ENCODE measurements at places on chromosomes 7 and 10. TPM values are rescaled to one million over a fixed set of nuclear protein-coding genes. Genes with fewer than 3 reads are reported as not detected.

Gene PPA1
- 95.6 TPM for polyA plus RNA-seq

Gene PRSS2
- polyA plus RNA-seq: not detected

Gene GIMAP4
- 27.2 TPM for polyA plus RNA-seq

Gene STEAP2
- 5.0 TPM for polyA plus RNA-seq

Gene CDK14
- 23.8 TPM for polyA plus RNA-seq

Gene PANK1
- polyA plus RNA-seq: 16.2 TPM

Gene PLAC9
- 62.4 TPM for polyA plus RNA-seq

Gene CLEC5A
- 0.16 TPM for polyA plus RNA-seq

Gene SPDYE9
- 0.44 TPM for polyA plus RNA-seq

Gene POLD2
- polyA plus RNA-seq: 75.2 TPM

Gene HOXA2
- 10.0 TPM for polyA plus RNA-seq

Gene POM121L12
- not detected for polyA plus RNA-seq

Gene TOMM7
- 675 TPM for polyA plus RNA-seq

Gene GPR37
- 10.6 TPM for polyA plus RNA-seq

Gene EVX1
- polyA plus RNA-seq: not detected

Gene OR2A42
- not detected for polyA plus RNA-seq

Gene CRPPA
- not detected for polyA plus RNA-seq

Gene EPHA1
- polyA plus RNA-seq: 1.5 TPM

Gene SDK1
- 2.8 TPM for polyA plus RNA-seq

Gene CYREN
- 28.8 TPM for polyA plus RNA-seq

Gene CRYGN
- 0.18 TPM for polyA plus RNA-seq

Gene CYP3A7
- 9.4 TPM for polyA plus RNA-seq

Gene RAPGEF5
- polyA plus RNA-seq: 17.0 TPM

Gene CALML3
- polyA plus RNA-seq: 0.21 TPM

Gene GCK
- polyA plus RNA-seq: 2.2 TPM

Gene MALRD1
- 0.58 TPM for polyA plus RNA-seq

Gene HOXA11
- 1.8 TPM for polyA plus RNA-seq

Gene CALML5
- polyA plus RNA-seq: not detected

Gene SLC12A9
- 25.4 TPM for polyA plus RNA-seq

Gene WNT8B
- polyA plus RNA-seq: 0.15 TPM

Gene ERVW-1
- 0.39 TPM for polyA plus RNA-seq

Gene ZNF746
- polyA plus RNA-seq: 8.4 TPM

Gene OR2A12
- polyA plus RNA-seq: 0.04 TPM

Gene HOXA7
- 15.1 TPM for polyA plus RNA-seq

Gene HOXA6
- 6.1 TPM for polyA plus RNA-seq

Gene GRM8
- not detected for polyA plus RNA-seq

Gene BLNK
- polyA plus RNA-seq: not detected

Gene SFXN4
- 35.2 TPM for polyA plus RNA-seq

Gene SFRP5
- polyA plus RNA-seq: 0.97 TPM

Data from muscle of arm (tissue), 14 donors.